AG09309 (cell line): ENCODE measurements at places on chromosomes 13 and 19.

GRCh38 chr13:98348466-98349200 lies 171.6 kb upstream of the RNF113B start:
- DNase-seq = no peak

- no peak for DNase-seq
Observed at GRCh38 chr13:33978653-33979052, 160.7 kb downstream of the RFC3 start.

- no peak for DNase-seq
Observed at GRCh38 chr13:89310943-89311672, 1639.9 kb downstream of the SLITRK5 start.

DNA sequence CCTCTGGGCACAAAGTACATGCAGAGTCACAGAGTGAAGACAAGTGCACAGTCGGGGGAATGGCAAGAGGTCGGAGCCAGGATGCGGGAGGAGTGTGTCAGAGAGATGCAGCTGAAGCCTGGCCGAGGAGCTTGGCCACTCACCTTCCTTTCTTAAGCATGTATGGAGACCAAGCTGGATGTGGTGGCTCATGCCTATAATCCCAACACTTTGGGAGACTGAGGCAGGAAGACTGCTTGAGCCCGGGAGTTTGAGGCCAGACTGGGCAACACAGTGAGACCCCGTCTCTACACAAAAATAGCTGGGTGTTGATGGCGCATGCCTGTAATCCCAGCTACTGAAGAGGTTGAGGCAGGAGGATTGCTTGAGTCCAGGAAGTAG lies 67.0 kb downstream of the LATS2 start:
- DNase-seq = no peak

DNA sequence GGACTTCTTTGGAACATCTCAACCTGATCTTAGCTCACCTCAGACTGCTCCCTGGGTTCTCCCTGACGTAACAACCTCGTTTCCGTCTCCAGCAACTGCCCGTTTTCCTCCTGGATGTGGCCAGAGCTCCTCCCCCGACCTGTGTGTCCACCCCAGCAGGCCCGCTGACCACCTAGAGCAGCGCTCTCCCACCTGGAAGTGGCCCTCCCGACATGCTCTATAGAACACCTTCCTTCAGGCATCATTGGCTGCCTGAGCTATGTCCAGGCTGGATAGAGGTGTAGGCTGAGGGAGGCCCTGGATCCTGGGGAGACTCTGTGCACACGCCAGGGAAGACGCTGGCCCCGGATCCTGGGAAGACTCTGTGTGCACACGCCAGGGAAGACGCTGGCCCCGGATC lies 81.3 kb downstream of the TEX29 start:
- no peak for DNase-seq

- no peak for DNase-seq
Observed at GRCh38 chr19:50322234-50322633, 6.9 kb downstream of the KCNC3 start.

DNA sequence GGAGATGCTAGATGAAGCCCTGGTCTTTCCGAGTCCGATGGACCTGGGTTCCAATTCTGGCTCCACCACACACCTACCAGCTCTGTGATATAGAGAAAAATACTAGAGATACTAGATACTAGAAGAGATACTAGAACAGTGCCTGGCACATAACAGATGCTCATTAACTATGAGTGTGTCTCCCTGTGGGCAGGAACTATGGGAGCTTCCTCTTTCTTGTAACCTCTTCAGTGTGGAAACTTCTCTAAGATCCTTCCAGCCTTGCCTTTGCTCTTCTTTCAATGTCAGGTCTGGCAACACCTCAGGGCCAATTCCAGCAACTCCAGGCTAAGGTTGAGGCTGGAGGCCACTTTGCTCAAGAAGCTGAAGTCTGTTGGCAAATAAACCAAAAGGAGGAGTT lies 143.9 kb downstream of the KATNAL1 start:
- DNase-seq = no peak

DNA sequence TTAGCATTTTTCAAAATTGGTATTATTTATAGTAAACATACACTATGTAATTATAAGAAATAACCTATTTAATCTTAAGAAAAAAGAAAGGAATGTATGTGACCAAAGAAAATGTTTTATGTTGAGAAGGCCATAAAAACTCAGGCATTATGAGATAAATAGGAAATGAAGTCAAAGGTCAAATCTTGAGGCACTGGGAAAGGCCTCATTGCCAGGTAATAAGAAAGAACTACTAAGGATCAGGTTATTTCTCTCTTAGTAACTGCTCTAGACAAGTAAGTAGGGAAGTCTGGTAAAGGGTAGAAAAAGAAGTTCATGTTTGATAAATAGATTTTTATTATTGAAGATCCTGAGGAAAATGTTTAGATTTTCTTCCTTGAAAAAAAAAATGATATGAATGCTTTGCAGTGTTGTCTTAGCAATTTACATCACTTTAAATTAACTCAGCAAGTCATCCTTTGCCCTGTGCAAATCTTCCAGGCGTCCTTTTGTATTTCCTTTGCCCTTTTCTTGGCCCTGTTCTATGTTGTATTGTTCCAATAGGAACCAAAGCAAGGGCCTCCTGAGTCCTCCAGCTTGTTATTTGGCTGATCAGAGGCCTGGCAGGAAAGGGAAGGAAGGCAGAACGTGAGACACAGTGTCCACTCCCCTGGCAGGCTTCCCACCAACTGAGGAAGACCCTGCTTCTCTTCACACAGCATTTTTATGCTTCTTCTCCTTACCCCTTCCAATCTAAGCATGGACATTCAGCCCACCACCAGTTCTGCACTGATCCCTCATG lies 260.4 kb upstream of the MIR17HG start:
- no peak for DNase-seq

DNA sequence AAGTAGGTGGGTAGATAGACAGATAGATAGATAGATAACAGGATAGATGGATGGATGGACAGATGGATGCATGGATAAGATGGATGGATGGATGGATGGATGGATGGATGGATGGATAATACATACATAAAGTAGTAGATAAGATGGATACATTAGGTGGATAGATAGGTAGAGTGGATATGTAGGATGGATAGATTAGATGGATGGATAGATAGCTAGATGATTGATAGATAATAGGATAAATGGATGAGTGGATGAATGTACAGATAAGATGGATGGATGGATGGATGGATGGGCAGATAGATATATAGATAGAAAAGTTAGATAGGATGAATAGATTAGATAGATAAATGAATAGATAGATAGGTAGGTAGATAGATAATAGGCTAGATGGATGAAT lies 2.1 kb downstream of the CYP4F3 start:
- DNase-seq = no peak

DNA sequence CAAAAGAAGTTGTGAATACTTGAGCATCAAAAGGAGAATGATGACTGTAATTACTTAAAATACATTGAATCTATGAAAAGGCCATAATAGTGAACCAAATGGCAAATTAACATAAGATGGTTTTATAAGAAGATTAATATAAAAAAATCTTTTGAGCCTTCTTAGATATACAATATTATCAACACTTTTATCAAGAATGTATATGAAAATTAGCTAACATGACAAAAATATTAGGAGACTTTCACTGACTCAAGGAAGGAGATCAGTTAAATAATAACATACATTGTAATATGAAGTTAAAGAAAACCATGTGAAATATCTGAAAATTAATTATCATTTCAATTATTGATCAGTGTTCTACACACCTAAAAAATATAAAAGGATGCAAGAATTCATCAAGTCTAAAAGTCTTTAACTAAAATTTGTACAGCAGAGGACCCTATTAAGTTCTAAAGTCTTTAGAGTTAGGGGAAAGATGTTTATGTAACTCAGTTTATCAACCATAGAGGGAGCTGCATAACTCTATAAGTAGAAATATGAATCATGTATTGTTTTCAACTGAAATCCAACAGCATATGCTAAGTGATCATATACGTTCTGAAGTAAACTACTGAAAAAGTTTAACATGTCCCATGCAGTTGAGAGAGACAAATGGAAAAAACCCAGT lies 756.1 kb upstream of the MIR17HG start:
- DNase-seq = no peak

DNA sequence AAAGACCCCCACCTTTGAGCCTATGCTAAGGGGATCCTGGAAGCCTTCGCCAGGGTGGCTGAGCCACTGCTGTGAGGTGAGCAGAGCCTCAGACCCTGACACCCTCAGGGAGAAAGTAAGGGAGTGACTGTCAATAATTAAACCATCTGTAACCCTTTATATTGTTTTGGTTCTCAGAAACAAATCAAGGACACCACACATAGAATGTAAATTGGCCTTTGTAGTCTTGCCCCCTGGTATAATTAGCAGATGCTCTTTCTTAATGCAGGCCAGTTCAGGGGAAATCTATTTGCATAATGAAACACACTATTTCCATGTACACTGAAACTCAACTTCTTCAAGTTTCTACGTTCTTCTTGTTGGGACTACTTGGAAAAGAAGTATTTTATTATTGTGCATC lies 127.7 kb upstream of the EDNRB start:
- DNase-seq = no peak

GRCh38 chr19:16537111-16537510 lies 5.1 kb downstream of the CHERP start:
- DNase-seq = no peak

GRCh38 chr19:10660346-10660745 lies 6.2 kb downstream of the ILF3 start:
- DNase-seq = no peak

DNA sequence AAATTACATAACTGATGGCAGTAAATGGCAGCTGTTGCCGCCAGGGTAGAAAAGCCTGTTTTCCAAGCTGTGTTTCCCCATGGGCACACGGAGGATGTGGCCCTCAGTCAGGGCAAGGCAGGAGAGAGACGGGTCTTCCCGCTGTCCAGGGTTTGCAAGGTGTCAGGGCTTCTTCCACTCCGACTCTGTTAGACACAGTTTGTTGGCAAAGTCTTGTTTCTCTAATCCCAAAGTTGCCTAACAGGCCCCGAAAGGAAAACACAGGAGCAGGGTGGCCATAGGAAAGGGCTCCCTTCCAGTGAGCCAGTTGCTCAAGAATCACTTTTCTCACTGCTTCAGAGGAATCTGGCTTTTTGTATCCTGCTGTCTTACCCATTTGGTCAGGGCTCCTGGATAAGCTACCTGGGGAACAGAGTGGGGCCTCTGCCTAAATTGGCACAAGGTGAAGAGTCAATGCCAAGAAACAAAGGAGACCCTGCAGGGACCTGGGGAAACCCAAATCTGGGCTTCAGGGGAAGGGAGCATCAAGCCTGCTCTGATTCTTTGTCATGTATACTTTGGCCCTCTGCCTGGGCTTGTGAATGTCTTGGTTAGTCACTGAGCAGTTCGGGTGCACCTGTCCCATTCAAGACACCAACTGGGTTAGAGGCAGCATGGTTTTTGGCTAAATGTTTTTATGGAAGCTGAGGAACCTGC lies 29.0 kb upstream of the CXCL17 start:
- no peak for DNase-seq

DNA sequence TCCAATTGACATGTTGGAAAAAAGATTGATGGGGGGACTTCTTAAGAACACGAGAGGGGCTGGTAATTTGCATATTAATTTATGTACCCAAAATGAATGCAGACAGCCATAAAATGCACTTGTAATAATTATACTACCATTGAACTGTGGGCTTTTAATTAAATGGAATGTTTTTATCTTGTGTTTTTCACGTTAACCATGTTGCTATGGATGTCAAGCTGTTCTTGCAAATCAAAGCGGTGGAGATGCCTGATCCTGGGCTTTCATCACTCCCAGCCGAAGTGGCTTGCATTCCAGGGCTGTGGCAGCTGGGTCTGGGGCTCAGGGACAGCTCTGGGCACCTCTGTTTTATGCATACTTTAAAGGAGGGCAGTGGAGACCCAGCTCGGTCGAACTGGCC lies 179.4 kb upstream of the TMTC4 start:
- DNase-seq = no peak

- peak; percentile 53 for DNase-seq
Observed at GRCh38 chr19:5913739-5914357, at the start of gene CAPS. Gene CAPS (plus strand): TSS chr19:5914254. CDS start chr19:5914407, 153 bp downstream.

GRCh38 chr19:49106648-49107135 lies 7.5 kb upstream of the LIN7B start:
- DNase-seq = no peak

DNA sequence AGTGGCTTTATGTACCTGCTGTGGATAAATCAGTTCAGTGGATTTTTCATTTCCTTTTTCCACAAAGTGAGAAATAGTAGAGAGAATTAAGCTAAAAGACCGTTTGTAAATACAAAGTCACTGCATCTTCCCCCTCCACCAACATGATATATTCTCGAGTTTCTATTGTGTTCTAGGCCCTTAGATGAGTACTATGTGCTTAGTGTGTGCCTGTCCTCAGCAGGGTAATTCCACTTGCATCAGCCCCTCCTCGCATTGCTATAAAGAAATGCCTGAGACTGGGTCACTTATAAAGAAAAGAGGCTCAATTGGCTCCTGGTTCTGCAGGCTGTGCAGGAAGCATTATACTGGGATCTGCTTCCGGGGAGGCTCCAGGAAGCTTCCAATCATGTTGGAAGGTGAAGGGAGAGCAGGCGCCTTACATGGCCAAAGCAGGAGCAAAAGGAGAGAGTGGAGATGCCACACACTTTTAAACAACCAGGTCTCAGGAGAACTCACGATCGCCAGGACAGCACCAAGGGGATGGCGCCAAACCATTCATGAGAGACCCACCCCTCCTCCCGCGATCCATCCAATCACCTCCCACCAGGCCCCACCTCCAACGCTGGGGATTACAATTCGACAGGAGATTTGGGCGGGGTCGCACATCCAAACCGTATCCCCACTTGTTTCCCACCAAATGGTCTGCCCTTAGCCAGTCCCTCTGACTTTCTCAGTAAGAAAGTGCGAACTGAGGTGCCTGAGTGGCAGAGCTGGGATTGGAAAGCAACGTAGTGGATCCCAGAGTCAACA lies 102.3 kb upstream of the ABCC4 start:
- no peak for DNase-seq

DNA sequence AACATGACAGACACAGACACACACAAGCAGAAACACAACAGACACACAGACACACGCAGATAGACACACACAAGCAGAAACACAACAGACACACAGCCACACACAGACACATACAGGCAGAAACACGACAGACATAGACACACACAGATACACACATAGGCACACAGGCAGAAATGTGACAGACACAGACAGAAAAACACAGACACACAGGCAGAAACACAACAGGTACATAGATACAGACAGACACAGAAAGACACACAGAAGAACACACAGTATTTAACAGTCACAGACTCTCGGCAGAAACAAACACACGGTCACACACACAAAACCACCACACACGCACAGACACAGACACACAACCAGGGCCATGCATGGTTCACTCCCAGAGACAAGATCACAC lies 905 bp downstream of the TBXA2R start:
- DNase-seq = no peak

GRCh38 chr19:38905620-38906019 lies 5.9 kb downstream of the NFKBIB start:
- DNase-seq = no peak

DNA sequence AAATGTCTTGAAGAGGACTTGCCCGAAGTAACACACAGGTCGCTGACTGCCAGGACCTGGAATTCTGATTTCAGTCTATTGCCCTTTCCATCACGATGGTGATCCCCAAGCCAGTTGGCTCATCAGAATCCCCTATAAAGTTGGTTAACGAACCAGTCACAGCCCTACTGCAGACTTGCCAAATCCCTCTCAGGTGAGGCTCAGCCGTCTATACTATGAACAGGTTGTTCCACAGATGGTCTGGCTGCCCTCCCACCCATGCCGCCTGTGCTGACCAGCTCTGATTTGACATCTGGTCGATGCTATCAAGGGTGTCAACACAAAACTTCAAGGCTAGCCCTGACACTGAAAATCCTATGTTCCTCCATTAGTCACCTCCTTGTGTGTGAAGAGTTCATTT lies 90.0 kb downstream of the RNASEH2B start:
- DNase-seq = no peak
